ENCODE measurements at places on chromosomes 16 and 17.

DNA sequence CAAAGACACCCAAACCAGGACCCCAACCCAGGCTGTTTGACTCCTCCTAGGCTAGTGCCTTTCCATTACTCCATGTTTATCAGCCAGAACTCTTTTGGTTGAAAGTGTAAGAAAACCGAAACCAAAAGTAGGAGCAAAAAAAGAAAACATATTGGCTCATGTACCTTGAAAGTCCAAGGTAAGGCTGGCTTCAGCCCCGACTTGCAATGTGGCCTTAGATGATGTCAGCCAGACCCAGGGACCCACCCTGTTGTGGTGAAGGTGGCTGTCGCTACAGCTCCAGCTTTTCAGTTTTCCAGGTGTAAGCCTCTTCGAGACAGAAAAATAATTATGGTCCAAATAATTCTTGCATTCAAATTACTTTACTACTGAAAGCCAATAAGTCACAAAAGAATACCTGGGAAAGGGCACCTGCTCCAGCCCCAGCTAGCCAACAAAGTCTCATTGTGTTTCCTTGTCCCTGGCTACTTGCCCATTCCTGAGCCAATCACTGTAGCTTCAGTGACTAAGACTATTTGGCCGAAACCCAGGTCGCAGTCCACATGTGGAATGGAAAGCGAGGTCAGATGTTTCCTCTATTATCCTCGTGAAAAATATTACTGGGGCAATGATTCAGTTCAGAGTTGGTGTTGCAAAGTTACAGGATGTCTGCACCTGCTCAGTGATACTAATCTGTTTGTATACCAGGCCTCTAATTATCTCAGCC is 20.7 kb downstream of the DNAH9 start:
- no peak overlapping the region for H3K4me3 ChIP-seq
- H3K4me1 ChIP-seq: no peaks in the 10 kb centered on the region
- DNase-seq: no peak
- H3K27me3 ChIP-seq: no peaks in the 10 kb centered on the region
- H3K36me3 ChIP-seq: no peaks in the 10 kb centered on the region
- H3K27ac ChIP-seq: no peak overlapping the region

- H3K4me1 ChIP-seq: no peaks in the 10 kb centered on the region
- H3K36me3 ChIP-seq: no peaks in the 10 kb centered on the region
- no peak overlapping the region for H3K27ac ChIP-seq
- no peak for DNase-seq
- no peak overlapping the region for H3K4me3 ChIP-seq
Measured at GRCh38 chr16:35910409-35910808, 2451.0 kb downstream of the TP53TG3F start.

DNA sequence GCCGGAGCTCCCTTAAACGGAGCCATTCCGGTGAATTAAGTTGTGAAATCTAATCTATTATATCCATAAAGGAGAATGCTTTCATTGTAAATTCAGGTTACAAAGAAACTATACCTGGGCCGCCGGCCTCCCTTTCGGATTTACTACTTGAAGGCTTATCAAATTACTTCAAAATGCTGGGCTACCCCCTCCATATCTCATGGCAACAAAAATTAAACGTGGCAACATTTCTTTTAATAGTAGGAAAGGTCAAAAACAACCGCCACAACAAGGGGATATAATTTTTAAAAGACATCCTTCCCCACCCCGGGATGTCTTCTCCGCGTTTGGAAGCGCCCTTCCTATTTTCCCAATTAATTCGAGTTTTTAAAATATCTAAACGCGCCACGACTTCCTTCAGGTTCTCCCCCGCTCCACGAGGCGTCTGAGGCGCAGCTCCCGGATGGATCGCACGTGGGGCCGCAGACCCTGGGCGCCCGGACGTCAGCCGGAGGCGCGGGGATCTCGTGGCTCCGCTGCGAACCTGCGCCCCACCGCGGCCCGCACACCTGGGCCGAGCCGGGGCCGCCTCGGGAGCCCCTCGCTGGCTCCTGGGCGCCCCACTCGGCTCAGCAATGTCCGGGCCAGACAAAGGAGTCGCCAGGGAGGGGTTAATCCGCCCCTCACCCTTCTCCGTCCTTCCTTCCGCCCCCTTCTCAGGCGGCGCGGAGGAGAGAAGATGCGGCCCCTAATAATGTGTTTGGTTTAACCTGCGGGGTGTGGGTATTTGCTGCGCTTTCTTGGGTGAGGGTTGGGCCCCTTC is 47.4 kb upstream of the SLC38A10 start:
- peak overlapping the region; percentile 95 for H3K27ac ChIP-seq
- peaks cover 28% of the 10 kb centered on the region for H3K4me1 ChIP-seq
- no peaks in the 10 kb centered on the region for H3K36me3 ChIP-seq
- no peaks in the 10 kb centered on the region for H3K27me3 ChIP-seq

GRCh38 chr16:89476811-89477261 is 13.5 kb downstream of the ANKRD11 start:
- H3K27me3 ChIP-seq: no peaks in the 10 kb centered on the region
- H3K4me1 ChIP-seq: no peaks in the 10 kb centered on the region
- H3K27ac ChIP-seq: no peak overlapping the region
- no peak for DNase-seq
- H3K4me3 ChIP-seq: no peak overlapping the region

GRCh38 chr17:8952191-8952590 is 13.3 kb downstream of the PIK3R5 start:
- H3K27ac ChIP-seq: no peak overlapping the region
- no peaks in the 10 kb centered on the region for H3K36me3 ChIP-seq
- DNase-seq: no peak

DNA sequence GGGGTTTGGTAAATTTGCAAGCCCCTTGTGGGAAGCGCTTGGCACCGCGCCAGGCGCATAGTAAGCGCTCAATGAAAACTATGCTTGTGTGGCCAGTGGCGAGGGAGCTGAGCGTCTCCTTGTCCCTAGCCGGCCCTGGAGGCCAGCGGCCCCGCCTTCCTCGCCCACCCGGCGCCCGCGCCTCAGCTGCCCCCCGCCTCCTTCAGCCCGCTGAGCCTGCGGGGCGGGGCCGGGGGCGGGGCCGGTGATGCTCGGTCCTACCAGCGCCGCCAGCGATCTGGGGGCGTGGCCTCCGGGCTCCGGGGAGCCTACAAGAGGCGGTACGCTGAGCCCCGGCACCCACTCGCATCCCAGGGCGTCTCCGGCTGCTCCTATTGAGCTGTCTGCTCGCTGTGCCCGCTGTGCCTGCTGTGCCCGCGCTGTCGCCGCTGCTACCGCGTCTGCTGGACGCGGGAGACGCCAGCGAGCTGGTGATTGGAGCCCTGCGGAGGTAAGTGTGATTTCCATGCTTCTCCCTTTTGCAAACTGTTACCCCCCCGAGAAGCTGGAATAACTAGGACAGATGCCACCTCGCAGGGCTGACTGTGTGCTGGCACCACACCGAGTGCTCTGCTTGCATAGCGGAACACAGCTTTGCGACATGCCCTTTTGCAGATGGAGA is at the start of gene CRISPLD2:
TSS of gene CRISPLD2 (plus strand) at position 342 of the 661 bp plus-strand sequence. CDS start 18,511 bp downstream, outside the sequence.
- peak within 1 kb of the TSS; percentile 78 for H3K4me3 ChIP-seq
- DNase-seq: peak; percentile 97

- H3K4me3 ChIP-seq: no peak overlapping the region
- no peaks in the 10 kb centered on the region for H3K27me3 ChIP-seq
- peaks cover 8% of the 10 kb centered on the region for H3K36me3 ChIP-seq
- peaks cover 7% of the 10 kb centered on the region for H3K4me1 ChIP-seq
- DNase-seq: no peak
Measured at GRCh38 chr17:609232-609810, 105.3 kb downstream of the VPS53 start.

- no peaks in the 10 kb centered on the region for H3K27me3 ChIP-seq
- H3K4me1 ChIP-seq: no peaks in the 10 kb centered on the region
- peak; percentile 29 for DNase-seq
Measured at GRCh38 chr17:71472809-71473789, 647.7 kb upstream of the SOX9 start.

GRCh38 chr16:61590577-61590976 is 445.7 kb downstream of the CDH8 start:
- no peaks in the 10 kb centered on the region for H3K27me3 ChIP-seq
- no peak overlapping the region for H3K4me3 ChIP-seq
- DNase-seq: no peak
- H3K36me3 ChIP-seq: no peaks in the 10 kb centered on the region

GRCh38 chr16:85580684-85581083 is 32.4 kb upstream of the GSE1 start:
- no peak for DNase-seq
- H3K4me1 ChIP-seq: peaks cover 12% of the 10 kb centered on the region
- H3K36me3 ChIP-seq: no peaks in the 10 kb centered on the region
- H3K4me3 ChIP-seq: no peak overlapping the region
- H3K27me3 ChIP-seq: no peaks in the 10 kb centered on the region
- H3K27ac ChIP-seq: no peak overlapping the region

DNA sequence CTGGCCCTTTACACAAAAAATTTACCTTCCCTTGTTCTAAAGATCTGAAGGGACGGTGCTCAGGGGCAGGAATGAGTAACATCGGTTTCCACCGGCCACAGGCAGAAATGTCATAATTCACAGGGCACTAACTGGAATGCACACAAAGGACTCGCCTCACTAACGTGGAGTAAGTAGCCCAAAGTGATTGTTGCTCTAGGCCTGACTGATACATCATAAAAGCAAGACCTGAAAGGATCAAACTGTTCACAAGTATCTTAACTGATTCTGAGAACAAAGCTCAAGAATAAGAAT is 8.9 kb upstream of the TCF25 start:
- H3K4me3 ChIP-seq: no peak overlapping the region
- H3K4me1 ChIP-seq: peaks cover 4% of the 10 kb centered on the region

- no peak for DNase-seq
- H3K36me3 ChIP-seq: no peaks in the 10 kb centered on the region
- H3K4me3 ChIP-seq: no peak overlapping the region
- no peak overlapping the region for H3K27ac ChIP-seq
Measured at GRCh38 chr17:56031636-56032035, 121.6 kb upstream of the ANKFN1 start.

GRCh38 chr17:61464130-61464842 is 12.1 kb downstream of the TBX4 start:
- no peaks in the 10 kb centered on the region for H3K36me3 ChIP-seq
- no peak overlapping the region for H3K4me3 ChIP-seq
- no peak for DNase-seq
- peaks cover 26% of the 10 kb centered on the region for H3K27me3 ChIP-seq

DNA sequence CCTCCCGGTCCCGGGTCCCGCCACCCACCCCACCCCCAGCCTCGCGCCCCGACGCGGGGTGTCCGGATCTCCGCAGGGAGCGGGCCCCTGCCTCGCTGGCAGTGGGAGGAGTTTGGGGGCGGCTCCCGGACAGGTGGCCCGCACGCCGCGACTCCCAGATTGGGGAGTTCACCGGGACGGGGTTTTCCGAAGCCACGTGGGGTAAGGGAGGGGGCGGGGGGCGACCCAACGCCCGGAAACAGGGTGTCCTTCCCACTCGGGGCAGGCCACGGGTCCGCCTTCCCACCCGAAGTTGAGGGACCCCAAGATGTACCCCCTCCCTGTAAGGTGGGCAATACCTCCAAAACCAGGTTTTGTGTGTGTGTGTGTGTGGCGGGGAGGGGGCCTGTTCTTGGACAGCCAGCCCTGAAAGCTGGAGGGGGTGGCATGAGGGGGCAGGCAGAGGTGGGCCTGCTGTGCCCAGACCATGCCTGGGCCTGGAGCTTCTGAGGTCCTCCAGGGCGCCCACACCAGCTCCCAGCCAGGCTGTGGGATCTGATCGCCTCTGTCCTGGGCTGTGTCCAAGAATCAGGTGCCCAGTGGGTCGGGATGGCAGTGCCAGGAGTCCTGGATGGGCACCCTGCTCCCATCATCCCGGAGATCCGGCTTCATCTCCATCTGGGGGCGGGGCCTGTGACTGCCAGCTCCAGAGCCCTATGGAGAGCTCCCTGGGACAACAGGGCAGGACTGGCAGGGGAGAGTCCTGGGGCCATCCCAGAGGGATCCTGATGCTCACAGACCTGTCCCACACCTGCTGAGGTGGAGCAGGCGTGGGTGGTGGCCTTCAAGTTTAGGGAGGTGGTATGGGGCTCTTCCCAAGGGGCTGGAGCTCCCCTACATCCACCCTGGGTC is 767 bp downstream of the SYNGR2 start:
- H3K36me3 ChIP-seq: no peaks in the 10 kb centered on the region
- peak; percentile 90 for DNase-seq
- peak overlapping the region; percentile 83 for H3K27ac ChIP-seq
- H3K4me1 ChIP-seq: peaks cover 20% of the 10 kb centered on the region
- H3K27me3 ChIP-seq: no peaks in the 10 kb centered on the region

DNA sequence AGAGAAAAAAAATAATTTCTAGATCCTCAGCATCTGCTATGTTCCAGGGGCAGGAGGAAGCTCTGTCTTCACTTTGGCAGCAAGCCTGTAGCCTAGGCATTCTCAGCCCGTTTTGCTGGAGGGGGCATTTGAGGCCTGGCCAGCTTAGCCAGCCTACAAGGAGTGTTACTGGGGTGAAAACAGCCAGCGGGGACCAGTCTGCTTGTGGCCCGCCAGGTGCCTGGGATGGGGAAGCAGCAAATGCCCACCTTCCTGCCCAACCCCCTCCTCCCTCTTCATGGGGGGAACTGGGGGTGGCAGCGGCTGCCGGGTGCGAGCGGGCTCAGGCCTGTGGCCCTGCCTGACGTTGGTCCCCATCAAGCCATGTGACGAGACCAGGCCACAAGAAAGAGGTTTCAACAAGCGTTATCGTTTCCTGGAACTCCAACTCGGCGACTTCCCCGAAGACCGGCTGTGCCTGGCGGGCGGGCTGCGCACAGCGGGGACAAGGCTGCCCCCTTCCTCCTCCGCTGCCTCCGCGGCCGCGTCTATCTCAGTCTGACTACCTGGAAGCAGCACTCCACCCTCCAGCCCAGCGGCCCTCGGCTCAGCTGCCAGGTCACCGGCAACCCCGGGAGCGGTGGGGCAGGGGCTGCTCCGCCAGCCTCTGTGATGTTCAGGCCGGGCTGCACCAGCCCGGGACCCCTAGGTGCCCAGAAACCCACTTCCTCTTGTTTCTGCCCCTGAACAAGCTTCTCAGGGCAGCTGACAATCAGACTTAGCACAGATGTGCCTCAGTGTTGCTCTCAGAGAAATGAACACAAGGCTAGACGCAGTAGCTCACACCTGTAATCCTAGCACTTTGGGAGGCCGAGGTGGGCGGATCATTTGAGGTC is 22.9 kb downstream of the SOCS1 start:
- H3K36me3 ChIP-seq: no peaks in the 10 kb centered on the region
- no peak overlapping the region for H3K4me3 ChIP-seq
- peaks cover 5% of the 10 kb centered on the region for H3K4me1 ChIP-seq
- no peak overlapping the region for H3K27ac ChIP-seq
- no peaks in the 10 kb centered on the region for H3K27me3 ChIP-seq
- peak; percentile 89 for DNase-seq

DNA sequence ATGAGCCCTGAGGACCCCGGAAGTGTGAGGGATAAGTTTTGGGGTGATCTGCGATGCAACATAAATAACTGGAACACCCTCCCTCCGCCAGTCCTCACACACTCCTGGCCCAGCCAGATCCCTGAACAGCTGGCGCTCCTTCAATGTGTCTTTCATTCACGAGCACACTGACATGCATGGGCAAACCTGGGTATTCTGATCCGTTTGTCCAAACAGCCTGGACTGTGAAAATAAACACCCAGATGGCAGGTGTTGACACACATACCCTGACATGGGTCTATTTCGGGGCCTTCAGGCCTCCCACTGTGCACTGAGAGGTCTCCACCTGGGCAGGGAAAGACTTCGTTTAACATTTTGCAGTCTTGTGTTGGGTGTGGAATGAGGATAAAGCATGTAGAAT is 3.0 kb upstream of the CPNE2 start:
- no peak overlapping the region for H3K4me3 ChIP-seq
- no peaks in the 10 kb centered on the region for H3K36me3 ChIP-seq
- no peaks in the 10 kb centered on the region for H3K27me3 ChIP-seq
- H3K27ac ChIP-seq: no peak overlapping the region

Measured in kidney (tissue), 22 donors.